ENCODE measurements at places on chromosomes 3 and 15. TPM values are rescaled to one million over a fixed set of nuclear protein-coding genes. Genes with fewer than 3 reads are reported as not detected.

The SYNPR gene
- total RNA-seq: not detected

The CSPG5 gene
- total RNA-seq: 0.74 TPM

The EIF2A gene
- total RNA-seq: 81.9 TPM

The TMEM212 gene
- not detected for total RNA-seq

The SNAP23 gene
- 65.2 TPM for total RNA-seq

The ALDH1A3 gene
- 3.8 TPM for total RNA-seq

The MESP1 gene
- total RNA-seq: 10.5 TPM

The UMPS gene
- total RNA-seq: 37.7 TPM

The SERINC4 gene
- 0.44 TPM for total RNA-seq

The TRH gene
- not detected for total RNA-seq

The MUC20 gene
- 58.1 TPM for total RNA-seq

The ISLR2 gene
- 0.27 TPM for total RNA-seq

The DCBLD2 gene
- total RNA-seq: 12.8 TPM

The DNAH1 gene
- total RNA-seq: 9.1 TPM

The HAPLN3 gene
- 3.6 TPM for total RNA-seq

The CMTM7 gene
- total RNA-seq: 5.8 TPM

The CFAP91 gene
- 0.57 TPM for total RNA-seq

The TGM5 gene
- not detected for total RNA-seq

The SH3GL3 gene
- not detected for total RNA-seq

The LIPC gene
- total RNA-seq: 13.8 TPM

The GALK2 gene
- total RNA-seq: 48.3 TPM

The CATSPER2 gene
- 3.6 TPM for total RNA-seq

The XCR1 gene
- 0.17 TPM for total RNA-seq

The SEMA3B gene
- 51.6 TPM for total RNA-seq

The SNRPA1 gene
- total RNA-seq: 52.6 TPM

The LZTFL1 gene
- 11.4 TPM for total RNA-seq

The PLD1 gene
- total RNA-seq: 49.6 TPM

The GP5 gene
- 0.11 TPM for total RNA-seq
